SJCRH30 (cell line): ENCODE measurements at places on chromosomes 5 and 9. TPM values are rescaled to one million over a fixed set of nuclear protein-coding genes. Genes with fewer than 3 reads are reported as not detected.

GRCh38 chr5:167208911-167209310 is 1082.5 kb upstream of the WWC1 start:
- DNase-seq: peak; percentile 40

GRCh38 chr9:92406477-92406876 is 2.1 kb upstream of the OGN start:
- DNase-seq: no peak

DNA sequence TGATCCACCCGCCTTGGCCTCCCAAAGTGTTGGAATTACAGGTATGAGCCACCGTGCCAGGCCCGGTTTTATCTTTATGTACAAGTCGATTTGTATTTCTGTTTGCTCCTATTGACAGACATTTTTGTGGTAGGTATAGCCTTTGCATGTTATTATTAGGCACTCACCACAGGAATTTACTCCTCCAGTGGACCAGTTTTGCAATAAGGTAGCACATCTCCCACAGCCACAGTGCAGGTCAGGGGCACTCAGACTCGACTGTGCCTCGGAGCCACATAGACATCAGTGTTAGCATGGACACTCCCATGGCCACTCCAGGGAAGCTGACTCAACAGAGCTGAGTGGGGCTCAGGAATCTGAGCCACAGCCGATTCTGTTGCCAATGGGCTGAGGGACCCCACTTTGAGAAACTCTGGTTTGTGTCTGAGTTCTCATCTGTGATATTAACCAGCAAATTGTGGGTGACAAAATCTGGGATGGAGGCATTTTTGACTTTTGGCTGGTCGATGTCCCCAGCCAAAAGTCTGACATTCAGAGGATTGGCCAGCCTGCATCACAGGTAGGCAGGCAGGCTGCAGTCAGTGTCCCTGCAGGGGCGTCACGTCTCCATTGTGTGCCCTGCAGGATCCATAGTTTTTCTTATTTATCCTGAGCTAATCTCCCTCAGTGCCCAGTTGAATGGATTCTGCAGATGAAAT is 15.0 kb upstream of the SHB start:
- DNase-seq: no peak

GRCh38 chr9:87713278-87713987 is 12.5 kb upstream of the CTSL start:
- peak; percentile 72 for DNase-seq

DNA sequence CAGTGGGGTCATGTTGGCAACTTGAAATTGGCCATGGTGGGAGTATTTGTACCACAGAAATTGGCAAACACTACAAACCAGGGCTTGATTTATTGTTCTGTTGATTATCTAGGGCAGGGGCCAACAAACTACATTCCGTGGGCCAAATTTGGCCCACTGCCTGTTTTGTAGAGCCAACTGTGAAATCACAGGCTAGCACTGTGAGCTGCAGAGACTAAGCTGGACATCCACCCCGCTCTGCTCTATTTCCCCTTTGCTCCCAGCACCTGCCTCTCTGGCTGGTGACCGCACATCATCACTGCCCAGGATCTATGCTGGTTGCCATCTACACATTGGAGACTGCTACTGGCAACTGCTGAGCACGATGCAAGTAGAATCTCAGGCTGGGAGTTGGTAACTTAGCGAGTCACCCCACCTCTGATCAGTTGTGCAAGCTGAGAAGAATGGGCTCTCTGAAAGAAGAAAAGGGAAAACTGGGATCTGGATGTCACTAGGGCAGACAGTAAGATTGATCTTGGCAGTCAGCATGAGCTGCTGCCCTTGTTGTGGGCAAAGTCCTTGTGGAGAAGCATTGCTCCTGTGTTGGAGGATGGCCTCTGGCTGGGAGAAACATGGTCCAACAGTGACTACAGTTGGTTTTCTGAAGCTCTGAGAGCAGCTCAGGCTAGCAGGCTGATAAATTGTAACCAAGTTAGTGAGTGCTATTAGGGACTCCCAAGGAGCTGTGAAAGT is 144.7 kb upstream of the RAD23B start:
- peak; percentile 51 for DNase-seq

DNA sequence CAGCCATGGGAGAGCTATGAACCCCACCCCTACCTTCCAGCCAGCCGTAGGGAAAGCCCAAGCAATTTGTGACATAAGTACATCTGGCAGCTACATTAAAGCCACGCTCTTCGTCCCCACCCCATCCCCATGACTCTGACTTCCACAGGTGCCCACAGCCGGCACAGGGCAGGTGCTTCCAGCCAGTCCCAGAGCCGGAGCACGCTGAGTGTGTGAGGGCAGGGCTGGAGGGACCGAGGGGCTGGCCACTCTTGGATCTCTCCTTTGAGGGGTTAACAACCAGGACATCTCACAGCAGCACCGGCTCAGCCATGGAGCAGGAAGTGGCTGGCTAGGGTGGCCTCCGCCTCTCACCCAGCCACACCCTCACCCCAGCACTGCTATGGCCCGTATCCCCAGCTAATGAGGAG is 2.4 kb upstream of the FAM78A start:
- DNase-seq: no peak

Gene SPTAN1
- 153 and 155 TPM in 2 replicates for total RNA-seq

Gene SLC23A1
- total RNA-seq: not detected in 2 replicates

Gene SGCD
- total RNA-seq: 5.3 and 5.8 TPM in 2 replicates

DNA sequence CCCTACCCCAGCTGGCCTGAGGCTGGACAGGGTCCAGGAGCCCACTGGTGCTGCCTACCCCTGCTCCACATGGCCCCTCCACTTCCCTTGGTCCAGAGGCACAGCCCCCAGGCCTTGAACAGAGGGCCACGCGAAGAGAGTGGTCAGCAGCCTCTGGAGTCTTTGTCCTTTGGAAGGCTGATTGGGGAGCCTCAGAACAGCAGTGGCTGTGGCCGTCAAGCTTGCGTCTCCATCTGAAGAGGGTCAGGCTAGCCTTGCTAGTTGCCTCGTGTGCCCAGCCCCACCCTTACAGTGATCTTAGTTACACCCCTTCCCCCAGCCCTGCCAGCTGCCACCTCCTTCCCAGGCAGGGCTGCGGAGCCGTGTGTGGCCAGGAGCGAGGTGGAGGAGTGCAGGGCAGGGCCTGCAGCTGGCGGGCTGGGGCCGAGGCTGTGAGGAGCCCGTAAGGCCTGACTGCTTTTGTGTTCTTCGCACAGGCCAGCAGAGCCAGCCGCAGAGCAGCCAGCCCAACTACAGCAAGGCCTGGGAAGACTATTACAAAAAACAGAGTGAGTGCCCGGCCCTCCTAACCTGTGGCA is 30.1 kb upstream of the PRDM12 start:
- no peak for DNase-seq

- DNase-seq: no peak
Measured at GRCh38 chr5:131595088-131596033, 39.7 kb downstream of the RAPGEF6 start.

Gene BARHL1
- not detected in 2 replicates for total RNA-seq

DNA sequence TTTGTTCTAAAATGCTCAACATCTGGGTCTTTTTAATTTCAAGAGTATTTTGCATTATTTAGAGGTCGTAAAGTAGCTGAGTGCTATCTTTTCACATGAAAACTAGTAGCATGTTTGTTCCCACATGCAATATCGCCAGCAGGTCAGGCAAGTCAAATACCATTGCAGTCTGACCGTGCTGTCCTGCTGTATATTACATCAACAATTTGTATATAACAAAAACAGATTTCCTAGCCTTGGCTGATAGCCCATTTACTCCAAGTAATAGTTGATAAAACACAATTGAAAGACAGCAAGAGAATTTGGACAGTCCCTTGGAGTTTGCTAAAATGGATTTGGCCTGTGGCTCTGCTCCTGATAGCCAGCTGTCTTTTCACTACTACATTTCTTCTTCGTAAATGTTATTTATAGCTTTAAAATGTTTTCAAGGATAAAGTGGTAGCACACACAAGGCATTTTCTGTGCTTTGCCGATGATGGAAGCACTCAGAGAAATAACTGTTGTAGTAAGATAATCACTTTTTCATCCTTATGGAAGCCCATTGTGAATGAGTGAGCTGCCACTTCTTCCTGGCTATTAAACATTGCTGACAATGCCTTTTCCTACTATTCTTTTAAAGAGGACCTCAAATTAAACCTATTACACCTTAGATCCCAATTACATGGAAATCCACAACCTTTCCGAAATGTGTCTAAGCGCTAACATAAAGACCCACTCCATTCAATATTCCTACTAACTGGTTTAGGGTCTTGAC is 992.1 kb downstream of the MAT2B start:
- no peak for DNase-seq

DNA sequence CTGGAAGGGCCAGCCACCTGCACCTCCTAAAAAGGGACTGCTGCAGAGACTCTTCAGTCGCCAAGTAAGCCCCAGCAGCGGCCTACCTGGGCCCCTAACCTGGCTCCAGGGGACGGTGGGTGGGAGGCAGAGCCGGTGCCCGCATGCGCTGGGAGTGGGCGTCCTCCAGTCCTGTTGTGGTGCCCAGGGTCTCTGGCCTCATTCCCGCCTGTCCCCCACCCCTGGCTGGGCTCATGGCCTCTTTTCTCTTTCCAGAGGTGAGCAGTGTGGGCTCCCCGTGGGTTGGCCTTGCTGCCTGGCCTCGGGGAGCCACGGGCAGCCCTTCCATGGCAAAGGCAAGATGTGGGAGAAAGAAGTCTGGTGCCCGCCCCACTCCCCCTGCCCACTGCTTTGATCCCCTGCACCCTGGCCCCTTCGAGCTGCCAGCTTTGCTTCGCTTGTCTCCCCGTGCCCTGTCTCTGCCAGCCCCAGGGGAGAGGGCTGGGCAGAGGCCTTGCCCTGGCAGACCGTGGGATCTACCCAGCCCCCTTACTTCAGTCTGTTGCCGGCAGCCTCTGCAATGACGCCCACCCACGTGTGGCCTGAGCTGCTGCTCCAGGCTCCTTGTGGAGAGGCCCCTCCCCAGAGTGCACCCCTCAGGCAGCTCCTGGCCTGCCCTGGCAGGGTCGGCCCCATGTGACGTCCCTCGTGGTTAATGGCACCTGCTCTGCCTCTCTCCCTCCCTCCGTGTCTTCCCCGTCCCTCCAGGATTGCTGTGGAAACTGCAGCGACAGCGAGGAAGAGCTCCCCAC is 5.4 kb upstream of the PRR7 start:
- no peak for DNase-seq

Gene PDCD1LG2
- total RNA-seq: 0.59 and 0.73 TPM in 2 replicates

Gene ZBTB26
- 10.0 and 12.4 TPM in 2 replicates for total RNA-seq

Gene C5orf58
- total RNA-seq: not detected in 2 replicates

- no peak for DNase-seq
Measured at GRCh38 chr5:109927639-109928038, 237.9 kb downstream of the MAN2A1 start.

DNA sequence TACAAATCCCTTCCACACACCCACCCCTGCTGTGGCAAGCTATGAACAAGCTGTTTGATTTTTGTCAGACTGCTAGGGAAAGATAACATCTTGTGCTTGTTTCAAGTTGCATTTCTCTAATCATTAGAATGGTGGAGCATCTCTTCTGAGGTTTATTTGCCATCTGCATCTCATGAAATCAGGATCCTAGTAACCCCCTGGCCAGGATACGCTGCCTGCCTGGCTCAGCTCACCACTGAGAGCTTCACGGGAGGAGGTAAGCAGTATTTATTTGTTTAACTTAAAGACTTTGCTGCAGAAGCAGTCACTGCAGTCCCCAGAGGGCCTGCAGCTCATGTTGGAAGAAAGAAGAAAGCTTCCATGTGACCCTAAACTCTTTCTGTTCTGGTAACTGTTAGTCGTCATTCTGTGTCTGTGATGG is 83.3 kb upstream of the CXCL14 start:
- peak; percentile 54 for DNase-seq
